Lung microvascular endothelial cell (primary cell): ENCODE measurements at places on chromosomes 11 and 22. TPM values are rescaled to one million over a fixed set of nuclear protein-coding genes. Genes with fewer than 3 reads are reported as not detected.

The GRIK4 gene
- total RNA-seq: under 0.01 TPM in 2 replicates

DNA sequence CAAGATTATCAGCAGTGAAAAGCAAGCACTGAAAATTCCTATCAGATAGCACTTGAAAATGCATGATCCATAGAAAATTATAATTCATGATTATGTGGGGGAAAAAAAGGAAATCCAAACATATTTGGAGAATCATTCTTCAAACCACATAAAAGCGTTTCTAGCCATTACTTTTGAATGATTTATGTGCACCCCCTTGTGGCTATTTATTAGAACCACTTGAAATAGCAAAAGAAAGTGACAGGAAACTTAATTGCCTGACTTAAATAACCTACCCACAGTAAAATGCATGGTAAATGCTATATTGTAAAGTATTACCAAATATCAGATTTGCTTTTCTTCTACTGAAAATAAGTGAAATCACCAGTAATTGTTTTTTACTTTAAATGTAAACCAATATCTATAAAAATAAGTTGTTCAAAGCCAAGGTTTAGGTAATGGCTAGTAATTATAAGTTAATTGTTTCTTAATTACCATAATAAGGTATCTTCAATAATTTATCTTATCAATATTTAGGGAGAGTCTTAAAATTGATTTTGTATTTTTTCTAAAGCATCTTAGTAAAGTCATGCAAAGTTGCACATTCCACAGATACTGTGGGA is 168.5 kb downstream of the ARHGAP42 start:
- DNase-seq: peak; percentile 74

DNA sequence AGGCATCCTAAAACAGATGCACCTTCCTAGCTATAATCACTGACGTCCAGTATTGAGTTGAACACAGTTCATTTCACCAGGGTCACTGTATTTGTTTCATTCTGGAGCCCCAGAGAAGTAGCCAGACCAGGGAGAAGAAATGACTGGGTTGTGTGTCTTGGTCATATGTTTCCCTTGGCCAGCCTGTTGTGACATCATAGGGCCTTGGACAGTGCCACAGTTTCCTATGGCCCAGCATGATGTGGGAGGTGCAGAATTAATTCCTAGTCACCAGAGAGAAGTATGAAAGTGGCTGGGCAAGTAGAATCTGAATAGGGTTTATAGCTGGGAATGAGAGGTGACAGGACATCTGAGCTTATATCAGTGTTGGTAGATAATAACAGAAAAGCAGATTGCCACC is 84.0 kb upstream of the ZBED5 start:
- DNase-seq: no peak

GRCh38 chr11:118052581-118053206 is 24.2 kb upstream of the TMPRSS4 start:
- DNase-seq: no peak

DNA sequence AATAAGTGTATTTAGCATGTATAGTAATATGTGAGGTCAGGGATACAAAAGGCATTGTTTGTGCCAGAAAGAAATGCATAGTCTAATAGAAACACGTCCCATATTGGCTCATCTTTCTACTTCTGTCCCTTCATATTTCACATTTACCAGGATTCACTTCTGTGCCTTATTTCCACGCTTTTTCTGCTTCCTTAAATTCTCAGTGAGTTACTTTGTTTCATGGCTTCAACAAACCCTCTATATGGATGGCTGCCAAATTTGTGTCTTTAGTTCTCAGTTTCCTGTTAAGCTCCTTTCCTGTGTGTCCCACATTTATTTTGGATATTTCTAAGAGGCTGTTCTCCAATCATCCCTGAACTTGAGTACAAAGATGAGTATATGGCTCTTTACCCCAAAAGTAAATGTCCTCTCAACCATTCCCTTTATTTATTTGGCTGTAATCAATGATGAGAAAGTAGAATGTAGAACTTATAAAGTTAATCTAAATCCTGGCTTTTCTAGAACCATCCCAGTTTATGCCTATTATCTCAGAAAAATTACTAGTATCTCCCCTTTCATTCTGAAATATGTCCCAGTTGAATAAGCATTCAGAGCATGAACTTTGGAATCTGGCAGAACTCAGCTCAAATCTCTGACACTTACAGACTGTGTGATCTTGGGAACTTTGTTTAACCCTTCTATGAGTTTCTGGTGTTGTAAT is 23.5 kb downstream of the OR8B12 start:
- peak; percentile 14 for DNase-seq
